NCI-H526 (cell line): ENCODE measurements at places on chromosomes 4 and X.

GRCh38 chrX:129823115-129823514, 20.6 kb downstream of the ZDHHC9 start:
- no peak for DNase-seq

DNA sequence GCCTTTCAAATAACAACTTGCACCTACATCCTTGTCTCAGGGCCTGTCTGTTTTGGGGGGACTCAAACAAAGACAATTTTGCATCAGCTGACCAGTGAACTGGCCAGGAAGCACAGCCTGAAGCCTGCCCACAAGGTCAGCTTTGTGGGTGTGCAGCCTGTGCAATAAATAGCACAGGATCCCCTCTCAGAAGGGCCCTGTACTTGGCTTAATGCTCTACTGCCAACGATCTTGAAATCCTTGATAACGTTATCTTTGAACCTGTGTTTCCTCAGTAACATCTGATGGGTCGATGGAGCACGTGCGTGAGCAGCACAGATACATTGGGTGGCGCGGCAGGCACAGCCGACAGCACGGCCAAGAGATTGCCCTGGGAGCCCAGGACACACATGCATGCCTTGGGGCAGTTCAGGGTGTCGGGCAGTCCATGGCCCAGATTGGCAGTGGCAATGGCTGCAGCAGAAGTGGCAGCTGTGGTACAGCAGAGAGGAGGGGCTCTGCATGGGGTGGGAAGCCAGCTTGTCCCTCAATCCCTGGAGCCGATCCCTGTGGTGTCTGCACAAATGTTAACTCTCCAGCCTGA, 58.8 kb upstream of the ATP6AP2 start:
- DNase-seq: no peak

- DNase-seq: peak; percentile 78
Measured at GRCh38 chrX:107205770-107206696, at the start of the genes DNAAF6 and NUP62CL. TSS of gene DNAAF6 (plus strand) at chrX:107206611. CDS start at chrX:107212876, 6,265 bp downstream. TSS of gene NUP62CL (minus strand) at chrX:107206433. CDS start at chrX:107175146, 31,287 bp downstream.

GRCh38 chrX:107845625-107846024, 20.0 kb downstream of the MID2 start:
- DNase-seq: no peak

DNA sequence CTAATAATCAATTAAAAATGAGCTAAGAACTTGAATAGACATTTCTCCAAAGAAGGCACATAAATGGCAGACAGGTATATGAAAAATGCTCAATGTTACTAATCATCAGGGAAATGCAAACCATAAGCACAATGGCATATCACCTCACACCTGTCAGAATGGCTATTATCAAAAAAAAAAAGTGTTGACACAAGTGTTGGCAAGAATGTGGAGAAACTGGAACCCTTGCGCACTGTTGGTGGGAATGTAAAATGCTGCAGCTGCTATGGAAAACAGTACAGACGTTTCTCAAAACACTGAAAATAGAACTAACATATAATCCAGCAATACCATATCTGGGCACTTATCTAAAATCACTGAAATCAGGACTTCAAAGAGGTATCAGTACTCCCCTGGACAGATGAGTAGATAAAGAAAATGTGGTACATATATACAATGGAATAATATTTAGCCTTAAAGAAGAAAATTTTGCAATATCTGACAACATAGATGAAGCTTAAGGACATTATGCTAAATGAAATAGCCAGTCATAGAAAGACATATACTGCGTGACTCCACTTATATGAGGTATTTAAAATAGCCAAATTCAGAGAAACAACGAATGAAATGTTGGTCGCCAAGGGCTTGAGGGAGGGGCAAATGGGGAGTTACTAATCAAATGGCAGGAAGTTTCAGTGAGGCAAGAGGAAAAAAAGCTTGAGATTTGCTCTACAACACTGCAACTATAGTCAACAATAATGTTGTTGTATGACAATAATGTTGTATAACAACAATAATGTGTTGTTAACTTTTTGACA, 175.5 kb downstream of the WDFY3 start:
- DNase-seq: no peak

GRCh38 chrX:123854329-123854728, 5.5 kb upstream of the XIAP start:
- no peak for DNase-seq

DNA sequence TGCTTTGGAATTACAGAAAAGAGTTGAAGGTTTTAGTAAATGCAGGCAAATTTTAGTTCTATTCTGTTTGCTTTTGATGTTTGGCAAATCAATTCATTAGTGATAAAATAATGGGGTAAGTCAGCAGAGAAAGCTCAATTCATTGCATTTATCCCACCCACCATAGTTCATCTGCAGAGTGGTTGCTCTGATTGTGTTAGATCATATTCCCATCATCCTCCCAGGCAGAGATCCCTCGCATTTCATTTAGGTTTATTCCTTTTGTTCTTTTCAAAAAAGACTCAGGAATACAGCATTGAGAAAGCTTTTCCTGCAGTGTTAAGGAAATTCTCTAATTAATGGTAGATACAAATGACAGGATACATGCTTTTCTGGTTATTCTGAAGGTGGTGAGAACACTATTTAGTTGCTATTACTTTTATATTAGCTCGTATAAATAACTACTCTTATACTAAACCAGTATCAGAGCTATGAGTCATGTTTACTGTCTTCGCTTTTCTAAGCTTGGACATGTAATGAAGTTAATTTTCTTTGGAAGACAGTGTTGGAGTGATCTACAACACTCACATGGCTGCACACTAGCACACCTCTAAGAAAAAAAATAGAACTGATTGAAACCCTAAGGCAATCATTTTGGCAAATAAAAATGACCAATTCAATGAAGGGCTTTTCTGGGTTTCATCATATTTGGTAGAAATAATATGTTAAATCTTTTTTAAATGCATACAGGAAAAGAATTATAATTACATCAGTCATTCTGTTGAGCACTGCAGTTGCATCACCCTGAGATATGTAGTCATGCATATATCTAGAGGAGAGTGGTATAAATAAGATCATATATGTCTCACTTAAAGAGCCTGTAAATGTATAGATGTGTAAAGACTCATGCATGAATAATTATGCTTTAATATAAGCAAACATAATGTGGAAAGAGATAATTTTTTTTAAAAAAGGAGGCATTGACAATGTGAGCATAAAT, 351.6 kb downstream of the PCDH7 start:
- DNase-seq: no peak

- no peak for DNase-seq
Measured at GRCh38 chrX:150361777-150362351, 1.3 kb upstream of the MAMLD1 start.

DNA sequence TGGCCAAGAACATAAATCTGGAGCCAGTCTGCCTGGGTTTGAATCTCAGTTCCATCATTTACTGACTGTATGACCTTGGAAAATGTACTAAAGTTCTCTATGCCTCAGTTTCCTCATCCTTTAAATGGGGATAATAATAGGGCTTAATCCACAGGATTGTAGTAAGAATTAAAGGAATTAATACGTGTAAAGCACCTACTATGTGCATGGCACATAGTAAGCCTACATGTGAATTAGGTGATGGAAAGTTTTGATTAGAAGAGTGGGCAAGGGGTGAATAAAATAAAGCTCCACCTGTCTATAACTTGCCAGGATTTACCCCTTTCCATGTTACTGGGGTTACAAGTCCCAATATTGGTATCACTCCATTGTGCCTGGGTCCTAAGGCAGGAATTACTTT, 35.8 kb upstream of the IL13RA2 start:
- no peak for DNase-seq

DNA sequence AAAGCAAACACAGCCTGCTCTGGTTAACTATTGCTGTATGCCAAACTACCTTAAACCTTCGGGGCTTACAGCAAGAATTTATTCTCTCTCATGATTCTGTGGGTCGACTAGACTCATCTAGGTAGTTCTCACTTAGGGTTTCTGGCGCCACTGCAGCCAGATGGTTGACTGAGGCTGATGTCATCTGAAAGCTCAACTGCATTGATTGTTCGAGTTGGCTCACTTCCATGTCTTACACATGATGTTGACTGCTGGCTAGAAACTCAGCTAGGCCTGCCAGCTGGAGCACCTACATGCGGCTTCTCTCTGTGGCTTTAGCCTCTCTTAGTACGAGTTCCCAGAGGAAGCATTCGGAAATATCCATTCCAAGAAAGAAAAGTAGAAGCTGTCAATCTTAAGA, 103.2 kb downstream of the SRPX start:
- no peak for DNase-seq

DNA sequence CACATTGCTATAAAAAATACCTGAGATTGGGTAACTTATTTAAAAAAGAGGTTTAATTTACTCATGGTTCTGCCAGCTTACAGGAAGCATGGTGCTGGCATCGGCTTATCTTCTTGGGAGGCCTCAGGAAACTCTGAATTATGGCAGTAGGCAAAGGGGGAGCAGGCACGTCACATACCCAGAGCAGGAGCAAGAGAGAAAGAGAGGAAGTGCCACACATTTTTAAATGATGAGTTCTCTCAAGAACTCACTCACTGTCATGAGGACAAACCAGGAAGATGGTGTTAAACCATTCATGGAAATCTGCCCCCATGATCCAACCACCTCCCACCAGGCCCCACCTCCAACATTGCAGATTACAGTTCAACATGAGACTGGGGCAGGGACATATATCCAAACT, 10.0 kb upstream of the AFF1 start:
- no peak for DNase-seq

GRCh38 chr4:103075894-103076746, 441 bp downstream of the SLC9B2 start:
- DNase-seq: peak; percentile 44

- no peak for DNase-seq
Measured at GRCh38 chr4:73725985-73726384, 14.4 kb upstream of the CXCL8 start.

DNA sequence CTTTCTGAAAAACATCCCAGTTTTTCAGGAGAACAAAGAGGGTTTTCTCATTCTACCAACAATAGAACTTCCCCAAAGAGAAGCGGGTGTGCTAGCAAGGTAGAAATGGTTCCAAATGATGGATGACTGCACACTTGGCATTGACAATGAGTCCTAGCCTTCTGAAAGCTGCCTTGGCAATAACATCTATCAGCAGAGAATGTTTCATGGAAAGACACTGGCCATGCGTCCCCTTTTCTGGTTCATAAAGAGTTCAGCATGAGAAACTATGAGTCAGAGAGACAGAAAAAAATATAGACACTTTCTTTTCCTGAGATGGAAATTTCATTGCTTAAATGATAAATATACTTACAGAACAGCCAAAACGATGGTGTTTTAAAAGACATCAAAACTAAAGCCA, 236.9 kb upstream of the PRKX start:
- no peak for DNase-seq

DNA sequence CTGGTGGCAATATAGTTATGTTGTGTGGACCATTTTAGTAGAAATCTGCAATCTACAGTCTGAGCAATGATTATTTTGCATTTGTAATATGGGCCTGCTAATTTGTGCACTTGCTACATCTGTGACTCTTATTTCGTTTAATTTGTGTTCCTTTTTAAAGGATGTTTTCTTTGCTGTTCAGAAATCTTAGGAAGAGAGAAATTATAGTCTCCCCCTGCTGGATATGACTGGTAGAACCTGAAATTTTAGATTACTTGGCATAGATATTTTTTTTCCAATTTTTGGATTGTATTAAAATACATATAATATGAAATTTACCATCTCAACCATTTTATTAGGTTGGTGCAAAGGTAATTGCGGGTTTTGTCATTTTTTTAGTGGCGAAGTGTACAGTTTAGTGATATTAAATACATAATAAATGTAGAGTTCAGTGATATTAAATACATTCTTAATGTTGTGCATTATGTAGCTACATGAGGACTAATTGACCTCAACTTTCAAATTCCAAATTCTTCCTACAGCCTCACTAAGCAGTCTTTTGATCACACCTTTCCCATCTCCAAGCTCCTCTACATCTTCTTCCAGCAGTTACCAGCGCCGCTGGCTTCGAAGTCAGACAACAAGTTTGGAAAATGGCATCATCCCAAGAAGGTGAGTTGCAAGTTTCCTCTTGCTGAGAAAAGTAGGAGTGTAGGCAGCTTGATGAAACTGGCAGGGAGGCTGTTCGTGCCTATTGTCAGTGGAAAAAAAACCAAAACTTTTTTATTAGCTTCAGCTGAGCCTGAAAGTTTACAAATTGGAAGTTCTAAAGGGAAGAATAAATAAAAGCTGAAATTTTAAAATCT, 82.2 kb downstream of the FNIP2 start:
- DNase-seq: no peak

- peak; percentile 12 for DNase-seq
Measured at GRCh38 chrX:13750204-13750603, 15.7 kb downstream of the OFD1 start.

DNA sequence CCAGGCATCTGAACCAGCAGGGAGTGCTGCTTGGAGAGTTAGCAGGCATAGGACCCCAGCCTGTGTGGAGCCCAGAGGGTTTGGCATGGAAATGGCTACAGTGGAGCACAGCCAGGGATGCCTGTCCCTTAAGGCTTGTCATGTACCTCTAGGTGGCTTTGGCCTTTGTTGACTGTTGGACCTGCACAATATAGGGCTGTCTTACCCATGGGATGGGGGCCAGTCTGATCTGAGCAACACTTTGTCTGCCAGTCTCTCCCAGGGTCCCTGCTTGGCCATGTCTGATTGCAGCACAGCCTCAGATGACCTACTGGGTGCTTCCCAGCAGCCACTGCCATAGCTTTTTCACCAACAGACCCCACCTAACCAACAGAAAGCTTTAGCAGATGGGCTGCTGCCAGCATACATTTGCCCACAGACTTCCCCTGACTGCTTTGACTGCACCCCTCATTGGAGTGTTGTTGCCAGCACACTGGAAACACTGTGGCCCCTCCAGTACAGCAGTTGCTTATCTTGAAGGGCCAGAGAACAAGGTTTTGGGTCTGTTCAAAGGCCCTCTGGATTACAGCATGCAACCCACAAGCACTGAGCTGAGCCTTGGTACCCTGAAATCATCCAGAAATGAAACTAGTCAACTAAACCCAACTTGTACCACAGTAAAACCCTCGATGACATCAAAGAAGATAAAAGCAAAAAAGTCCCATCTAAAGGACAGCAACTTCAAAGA, 22.1 kb downstream of the ANAPC10 start:
- DNase-seq: no peak

DNA sequence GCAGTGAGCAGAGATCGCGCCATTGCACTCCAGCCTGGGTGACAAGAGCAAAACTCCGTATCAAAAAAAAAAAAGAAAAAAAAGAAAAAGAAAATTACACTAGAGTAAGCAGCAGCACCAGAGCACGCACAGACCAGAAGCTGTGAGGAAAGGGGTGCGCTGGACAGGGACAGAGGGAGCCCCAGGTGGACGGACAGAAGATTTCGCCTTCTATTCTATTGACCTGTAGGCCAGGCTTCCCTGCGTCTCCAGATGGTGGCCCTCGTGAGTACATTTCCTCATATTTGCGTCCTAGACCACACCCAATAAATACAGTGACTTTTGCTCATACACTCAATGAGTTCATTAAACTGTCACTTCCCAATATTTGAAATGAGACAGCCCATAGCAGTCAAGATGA, 19.1 kb downstream of the MTNR1A start:
- no peak for DNase-seq

- DNase-seq: no peak
Measured at GRCh38 chr4:187552781-187553180, 442.8 kb upstream of the ZFP42 start.

DNA sequence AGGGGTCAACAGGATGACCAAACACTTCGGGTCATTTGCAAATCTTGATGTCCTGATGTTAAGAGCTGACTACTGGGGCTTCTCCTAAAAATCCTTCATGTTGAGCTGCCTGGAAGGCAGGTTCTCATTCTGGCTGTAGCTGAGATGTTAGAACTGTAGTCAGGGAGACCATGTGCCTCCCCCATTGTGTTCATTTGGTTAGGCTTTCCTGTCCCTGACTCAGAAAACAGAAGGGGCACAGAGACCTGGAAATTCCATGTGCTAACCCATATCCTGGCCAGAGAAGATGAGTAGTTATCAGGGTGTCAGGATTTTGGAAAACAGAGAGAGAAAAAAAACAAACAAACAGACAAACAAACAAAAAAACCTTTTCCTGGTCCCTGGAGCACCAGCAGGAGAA, 177.5 kb downstream of the AR start:
- no peak for DNase-seq
